ENCODE measurements at places on chromosomes 2 and 18.

GRCh38 chr2:10330700-10331026, 28.0 kb downstream of the HPCAL1 start:
- no peak for DNase-seq

DNA sequence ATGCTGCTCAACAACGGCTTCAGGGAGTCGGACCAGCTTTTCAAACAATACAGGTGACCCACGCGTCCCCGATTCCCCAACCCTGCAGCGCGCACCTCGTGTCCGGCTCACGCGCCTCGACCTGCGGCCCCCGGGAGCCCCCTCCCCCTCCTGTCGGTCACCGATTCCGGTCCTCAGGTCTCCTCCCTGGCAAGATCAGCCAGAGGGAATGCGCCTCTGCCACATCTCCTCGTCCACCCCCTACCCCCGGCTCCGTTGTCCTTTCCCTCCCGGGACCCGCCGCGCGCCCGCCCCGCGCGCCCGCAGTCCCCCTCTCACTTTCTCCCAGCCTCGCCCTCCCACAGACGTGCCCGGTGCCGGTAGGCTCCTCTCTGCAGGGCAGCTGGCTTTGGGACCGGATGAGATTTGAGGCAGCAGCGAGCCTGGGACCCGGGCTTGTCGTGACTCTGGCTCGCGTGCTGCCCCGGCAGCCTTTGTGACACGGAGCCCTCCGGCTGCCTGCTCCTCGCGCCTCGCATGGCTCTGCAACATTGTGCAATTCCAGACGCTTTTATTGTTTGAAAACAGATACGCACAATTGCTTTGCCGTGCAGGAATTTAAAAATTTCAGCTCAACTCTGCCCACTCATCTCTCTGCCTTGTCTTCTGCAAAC, 558 bp downstream of the TTC39C start:
- peak; percentile 61 for DNase-seq

GRCh38 chr18:9413576-9413975, 61.7 kb upstream of the RALBP1 start:
- peak; percentile 64 for DNase-seq

- DNase-seq: no peak
Observed at GRCh38 chr18:6732952-6733351, 3.4 kb downstream of the ARHGAP28 start.

DNA sequence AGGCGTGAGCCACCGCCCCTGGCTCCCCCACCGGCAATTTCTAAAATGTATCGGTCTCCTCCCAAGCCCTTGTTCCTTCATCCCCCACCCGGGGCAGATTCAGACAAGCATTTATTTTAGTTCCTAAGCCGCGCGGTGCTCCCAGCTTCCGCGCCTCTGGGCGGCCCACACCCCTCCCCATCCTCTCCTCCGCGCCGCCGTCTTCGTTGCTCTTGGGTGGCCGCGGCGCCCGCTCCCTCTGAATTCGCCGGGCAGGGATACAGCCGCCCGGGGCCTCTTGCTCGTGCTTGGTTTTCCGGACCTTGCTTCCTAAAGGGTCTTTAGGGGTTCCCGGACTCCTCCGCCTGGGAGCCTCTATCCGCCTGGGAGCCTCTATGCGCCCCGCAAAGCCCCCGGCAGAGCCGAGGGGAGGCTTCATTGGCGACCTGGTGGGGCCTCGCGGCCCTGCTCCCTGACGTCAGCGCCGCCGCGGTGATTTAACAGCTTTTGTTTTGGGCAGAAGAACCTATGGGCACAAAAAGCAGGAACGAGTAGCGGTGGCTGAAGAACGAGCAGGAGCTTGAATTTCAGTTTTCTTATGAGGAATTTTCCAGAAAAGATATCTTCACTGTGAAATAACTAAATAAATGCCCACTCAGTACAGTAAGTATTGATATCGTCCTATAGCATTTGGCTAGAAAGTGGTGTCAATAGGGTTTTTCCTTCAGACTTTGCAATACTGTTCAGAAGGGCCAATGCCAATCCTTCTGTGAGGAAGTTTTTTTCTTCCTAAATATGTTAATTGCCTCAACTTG, 37.3 kb downstream of the PRKRA start:
- DNase-seq: peak; percentile 87

- DNase-seq: no peak
Observed at GRCh38 chr2:74632209-74632938, 15.8 kb downstream of the M1AP start.

DNA sequence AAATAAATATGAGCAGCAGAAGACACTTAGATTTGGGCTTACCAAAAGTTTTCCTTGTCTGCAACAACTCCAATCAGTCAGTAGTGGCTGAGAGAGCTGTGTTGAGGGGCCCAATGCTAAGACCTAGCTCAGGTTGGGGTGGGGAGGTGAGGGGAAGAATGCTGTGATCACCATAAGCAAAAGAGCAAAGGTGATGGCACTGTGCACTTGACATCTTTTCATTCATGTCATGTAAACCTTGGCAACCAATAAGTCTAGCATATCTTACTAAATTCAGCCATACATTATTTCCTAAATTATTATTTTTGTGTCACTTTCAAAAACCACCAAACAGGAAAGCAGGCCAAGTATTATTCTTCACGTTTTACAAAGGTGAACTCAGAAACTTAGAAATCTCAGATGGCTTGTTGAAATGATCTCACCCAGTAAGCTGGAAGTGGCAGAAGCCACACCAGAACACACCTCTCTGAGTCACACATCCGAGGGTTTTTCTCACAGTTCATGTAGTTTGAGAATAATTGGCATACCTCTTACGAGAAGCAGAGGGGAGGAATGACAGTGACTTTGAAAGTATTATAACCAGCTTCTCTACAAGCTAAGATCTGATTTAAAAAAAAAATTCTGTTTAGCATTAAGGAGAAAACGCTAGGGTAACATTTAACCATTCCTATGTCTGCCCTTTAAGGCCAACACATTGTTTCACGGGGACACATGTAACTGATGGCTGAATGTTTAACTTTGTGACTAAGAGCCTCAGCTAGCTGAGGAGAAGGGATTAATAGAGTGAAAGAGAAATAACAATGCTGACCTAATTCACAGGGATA, 43.3 kb upstream of the SETBP1 start:
- no peak for DNase-seq

GRCh38 chr2:205089958-205090357, 544.7 kb downstream of the PARD3B start:
- DNase-seq: no peak
